ENCODE measurements at places on chromosomes 1 and 21. TPM values are rescaled to one million over a fixed set of nuclear protein-coding genes. Genes with fewer than 3 reads are reported as not detected.

TSTD1 gene
- total RNA-seq: 63.2 TPM

FCRLB gene
- 0.97 TPM for total RNA-seq

ALX3 gene
- total RNA-seq: not detected

- DNase-seq: peak; percentile 81
Measured at GRCh38 chr1:206725109-206725963, 40.6 kb downstream of the MAPKAPK2 start.

RBP7 gene
- total RNA-seq: not detected

PPFIA4 gene
- total RNA-seq: 32.0 TPM

All from activated CD8-positive, alpha-beta T cell treated with anti-CD3 and anti-CD28 coated beads, Interleukin-2, amount 10 ng/mL, durations not matched to agents 7 days and 5 days (primary cell).